Activated CD4-positive, alpha-beta T cell treated with anti-CD3 and anti-CD28 coated beads, Interleukin-10, Interleukin-2, amounts not matched to agents 100 ng/mL and 50 ng/mL, durations not matched to agents 16 hours and 8 hours (primary cell): ENCODE measurements at places on chromosomes 11 and 22.

- no peak for DNase-seq
These were observed 4.6 kb downstream of the DDB1 start for GRCh38 chr11:61328351-61328750.

- no peak for DNase-seq
These were observed 7.0 kb downstream of the MARK2 start for GRCh38 chr11:63845911-63846310.

GRCh38 chr11:60348116-60348515 lies 21.1 kb downstream of the MS4A6E start:
- no peak for DNase-seq

- DNase-seq: no peak
These were observed 34.8 kb upstream of the E2F8 start for GRCh38 chr11:19275496-19275895.

GRCh38 chr11:106482917-106483785 lies 405.7 kb downstream of the AASDHPPT start:
- no peak for DNase-seq
